ENCODE measurements at places on chromosomes 1 and 21. TPM values are rescaled to one million over a fixed set of nuclear protein-coding genes. Genes with fewer than 3 reads are reported as not detected.
A peak's percentile ranks its signal among the peaks of the same experiment; 100 is the strongest.

The SLFNL1 gene
- 0.67 TPM for total RNA-seq

DNA sequence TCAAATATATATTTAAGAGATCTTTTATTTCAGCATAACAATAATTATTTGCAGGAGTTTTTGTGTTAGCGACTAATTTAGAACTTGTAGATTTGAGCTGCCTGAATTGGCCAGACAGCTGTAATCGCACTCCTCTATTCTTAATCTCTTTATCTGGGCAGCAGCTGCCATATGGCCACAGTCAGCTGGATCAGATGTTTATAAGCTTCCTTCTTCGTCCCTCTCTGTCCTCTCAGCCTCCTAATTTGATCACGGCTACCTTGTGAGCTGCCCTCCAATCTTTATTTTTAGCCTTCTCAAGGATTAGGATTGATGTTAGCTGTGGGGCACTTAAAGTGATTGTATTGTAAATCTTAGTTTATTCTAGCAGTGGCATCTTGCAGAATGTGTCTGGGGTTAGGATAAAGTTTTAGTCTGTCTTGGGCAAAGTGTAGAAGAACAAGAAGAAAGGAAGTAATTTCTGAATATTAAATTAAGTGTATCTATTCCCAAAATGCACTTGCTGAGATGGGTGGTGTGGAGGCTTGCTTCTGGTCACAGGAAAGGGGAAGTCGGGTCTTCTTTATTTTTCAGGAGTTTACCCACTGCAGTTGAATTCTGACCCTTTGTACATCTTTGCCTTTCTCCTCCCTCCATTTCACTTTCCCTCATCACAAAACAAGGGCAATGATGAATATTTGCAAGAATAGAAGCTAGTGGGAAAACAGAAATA is 1.1 kb downstream of the ZBTB18 start:
- peaks cover 6% of the 10 kb centered on the region for H3K4me1 ChIP-seq
- DNase-seq = no peak
- no peaks in the 10 kb centered on the region for H3K27me3 ChIP-seq
- peaks cover 16% of the 10 kb centered on the region for H3K36me3 ChIP-seq
- no peak overlapping the region for H3K27ac ChIP-seq

The REG4 gene
- total RNA-seq = 0.08 TPM

The SELL gene
- 9.9 TPM for total RNA-seq

GRCh38 chr1:43337588-43337987 is at the start of gene MPL:
MPL (plus strand) TSS chr1:43337818; CDS start chr1:43337849, 31 bp downstream.
- H3K36me3 ChIP-seq = no peaks in the 10 kb centered on the region
- H3K4me3 ChIP-seq = no peak within 1 kb of the TSS
- H3K4me1 ChIP-seq = no peaks in the 10 kb centered on the region
- H3K27ac ChIP-seq = no peak within 1 kb of the TSS

DNA sequence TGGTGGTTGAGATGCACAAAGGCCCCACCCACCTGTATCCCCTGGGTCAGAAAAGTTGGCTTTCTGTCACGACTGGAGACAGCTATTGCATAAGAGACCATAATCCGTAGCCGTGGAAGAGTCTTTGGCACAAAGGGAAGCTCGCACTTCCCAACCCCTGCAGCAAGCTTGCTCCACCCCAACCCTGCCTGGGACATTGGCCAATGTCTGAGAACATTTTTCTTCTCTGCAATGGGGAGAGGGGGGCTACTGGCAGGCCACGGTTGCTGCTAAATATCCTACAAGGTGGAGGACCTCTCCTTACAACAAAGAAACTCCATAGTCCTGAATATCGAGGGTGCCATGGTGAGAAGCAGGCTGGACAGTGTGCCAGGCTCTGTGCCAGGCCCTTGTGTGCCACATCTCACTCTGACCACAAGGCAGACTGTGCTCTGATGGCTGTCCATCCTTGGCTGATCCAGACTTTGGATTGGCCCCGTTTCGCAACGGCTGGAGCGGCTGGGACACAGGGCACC is 104.1 kb downstream of the CSMD2 start:
- no peaks in the 10 kb centered on the region for H3K36me3 ChIP-seq
- no peak for DNase-seq
- no peak overlapping the region for H3K4me3 ChIP-seq
- no peaks in the 10 kb centered on the region for H3K4me1 ChIP-seq

The TTLL7 gene
- 6.0 TPM for total RNA-seq

DNA sequence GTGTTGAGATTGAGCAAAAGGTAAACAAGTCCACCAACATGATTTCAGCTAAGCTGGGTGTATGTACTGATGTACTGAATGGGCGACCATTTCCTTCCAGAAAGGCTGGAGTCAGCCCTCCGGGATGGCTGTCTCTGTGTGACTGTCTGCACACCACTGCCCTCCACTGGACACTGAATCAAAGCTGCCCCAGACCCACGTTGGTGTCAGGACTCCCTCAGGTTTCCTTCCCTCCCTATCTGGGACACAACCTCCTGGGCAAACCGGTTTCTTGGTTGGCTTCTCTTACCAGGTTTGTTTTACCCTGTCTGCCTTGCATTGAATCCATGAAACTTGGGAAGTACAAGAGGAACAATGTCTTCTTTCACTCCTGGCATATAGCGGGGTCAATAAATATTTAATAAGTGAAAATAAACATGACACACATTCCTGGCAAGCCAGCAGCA is 5.3 kb upstream of the SRP9 start:
- H3K4me1 ChIP-seq = peaks cover 12% of the 10 kb centered on the region
- no peaks in the 10 kb centered on the region for H3K36me3 ChIP-seq
- H3K27ac ChIP-seq = no peak overlapping the region
- no peaks in the 10 kb centered on the region for H3K27me3 ChIP-seq
- peak; percentile 71 for DNase-seq
- peak overlapping the region; percentile 4 for H3K4me3 ChIP-seq

DNA sequence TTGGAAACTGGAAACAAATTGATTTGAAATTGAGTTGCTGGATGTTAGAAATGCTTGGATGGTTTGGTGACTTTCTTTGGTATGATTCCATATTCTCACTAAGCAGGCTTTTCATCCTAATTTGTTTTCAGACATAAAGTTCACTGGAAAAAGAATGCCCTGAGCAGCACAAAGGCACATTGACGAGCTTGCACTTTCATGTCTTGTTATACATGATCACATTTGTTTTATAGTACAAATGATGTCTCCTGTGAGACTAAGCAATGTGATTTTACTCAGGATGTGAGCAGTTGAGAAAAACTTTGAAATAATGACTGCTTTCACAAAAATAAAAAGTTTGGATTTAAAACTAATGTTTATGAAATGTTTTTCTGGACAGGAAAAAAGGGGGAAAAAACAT is 63.6 kb downstream of the KCNT2 start:
- H3K4me3 ChIP-seq = no peak overlapping the region
- H3K27me3 ChIP-seq = no peaks in the 10 kb centered on the region
- H3K27ac ChIP-seq = no peak overlapping the region
- no peaks in the 10 kb centered on the region for H3K4me1 ChIP-seq

- no peaks in the 10 kb centered on the region for H3K27me3 ChIP-seq
- no peaks in the 10 kb centered on the region for H3K4me1 ChIP-seq
- no peak overlapping the region for H3K4me3 ChIP-seq
- no peaks in the 10 kb centered on the region for H3K36me3 ChIP-seq
- DNase-seq = no peak
Observed at GRCh38 chr1:76881762-76882161, 14.5 kb downstream of the ST6GALNAC5 start.
